Suprapubic skin (tissue), 4 donors: ENCODE measurements at places on chromosomes 6 and 20.

DNA sequence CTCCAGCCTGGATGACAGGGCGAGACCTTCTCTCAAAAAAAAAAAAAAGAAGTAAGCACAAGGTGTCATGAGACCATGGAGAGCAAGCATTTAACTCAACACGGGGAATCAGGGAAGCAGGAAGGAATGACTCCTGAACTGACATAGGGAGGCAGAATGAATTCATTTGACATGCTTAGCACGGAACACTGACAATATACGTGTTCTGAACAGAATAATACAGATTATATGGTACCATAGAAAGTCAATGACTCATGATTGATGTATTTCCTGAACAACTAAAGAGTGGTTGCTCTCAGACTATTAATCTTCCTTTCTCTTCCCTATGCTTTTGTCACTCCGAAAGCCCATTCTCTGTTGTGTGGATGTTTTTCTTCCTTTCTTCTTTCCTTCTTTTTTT is 20.7 kb upstream of the ASIP start:
- no peak for DNase-seq

GRCh38 chr6:134654751-134655150 is 295.1 kb downstream of the ALDH8A1 start:
- DNase-seq: no peak

DNA sequence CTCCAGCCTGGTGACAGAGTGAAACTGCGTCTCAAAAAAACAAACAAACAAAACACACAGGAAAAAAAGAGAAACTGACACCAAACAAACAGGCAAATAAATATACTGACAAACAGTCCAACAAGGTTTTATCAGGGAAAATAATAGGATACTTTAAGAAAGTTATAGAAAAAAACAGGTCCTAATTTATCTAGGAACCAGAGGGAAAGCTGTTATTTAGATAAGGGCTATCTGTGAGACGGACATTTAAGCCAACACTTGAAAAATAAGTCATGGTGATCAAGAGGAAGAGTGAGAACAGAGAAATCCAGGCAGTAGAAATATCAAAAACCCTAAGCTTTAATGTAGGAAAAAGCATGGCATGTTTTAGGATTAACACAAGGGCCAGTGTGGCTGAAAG is 68.9 kb downstream of the FAM217A start:
- no peak for DNase-seq

DNA sequence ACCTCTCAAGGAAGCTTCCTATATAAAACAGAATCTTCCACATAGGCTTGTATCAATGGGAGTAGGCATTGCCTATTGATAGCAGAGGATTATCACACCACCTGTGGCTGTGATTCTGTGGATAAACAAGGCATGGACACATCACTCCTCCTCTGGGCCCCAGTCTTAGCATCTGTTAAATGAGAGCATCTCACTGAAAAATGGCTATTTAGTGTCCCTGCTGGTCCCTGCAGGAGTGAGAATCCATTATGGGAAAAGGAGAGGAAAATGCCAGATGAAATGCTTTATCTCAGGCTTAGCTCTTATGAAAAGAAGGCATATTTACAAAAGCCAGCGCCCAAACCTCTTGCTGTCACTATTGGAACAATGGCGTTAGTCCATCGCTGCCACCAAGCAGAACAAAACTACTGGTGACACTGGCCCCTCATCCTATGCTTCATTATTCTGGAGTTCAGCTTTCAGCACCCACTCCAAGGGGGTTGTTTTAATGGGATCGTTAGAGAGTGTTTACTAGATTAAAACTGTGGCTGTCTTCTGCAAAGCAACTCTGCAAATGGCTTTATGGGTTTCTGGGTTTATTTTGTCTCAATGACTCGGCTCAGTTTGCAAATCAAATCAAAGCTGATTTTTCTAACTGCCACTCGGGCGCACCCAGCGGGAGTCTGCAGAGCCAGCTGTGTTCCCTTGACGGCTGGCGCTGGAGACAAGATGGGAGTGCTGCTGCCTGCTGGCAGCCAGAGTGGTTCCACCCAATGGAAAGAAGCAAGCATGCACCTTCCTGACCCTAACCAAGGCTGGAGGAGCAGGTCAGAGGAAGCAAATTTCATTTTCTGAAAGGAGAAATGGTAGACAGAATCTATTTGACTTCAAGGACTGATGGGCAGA is 658.8 kb upstream of the CHD6 start:
- DNase-seq: no peak

GRCh38 chr20:48604936-48605335 is 222.9 kb downstream of the PREX1 start:
- DNase-seq: peak; percentile 54

DNA sequence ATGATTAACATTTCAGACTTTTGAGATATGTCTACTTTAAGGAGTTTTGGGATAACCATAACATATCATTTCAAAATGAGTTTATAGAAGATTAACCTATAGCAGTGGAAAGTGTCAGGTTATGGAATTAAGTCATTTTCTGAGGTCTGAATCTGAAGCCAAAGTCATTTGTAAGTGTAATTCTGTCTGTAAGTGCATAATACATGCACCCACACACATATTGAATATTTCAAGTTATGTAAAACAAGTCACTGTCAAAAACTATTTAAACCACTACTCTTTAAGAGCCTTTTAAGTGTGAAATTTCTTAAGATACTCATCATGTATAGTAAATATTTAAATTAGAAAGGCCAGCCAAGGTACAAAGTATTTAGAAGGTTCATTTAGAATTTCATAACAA is 115.8 kb upstream of the HMGCLL1 start:
- DNase-seq: no peak

DNA sequence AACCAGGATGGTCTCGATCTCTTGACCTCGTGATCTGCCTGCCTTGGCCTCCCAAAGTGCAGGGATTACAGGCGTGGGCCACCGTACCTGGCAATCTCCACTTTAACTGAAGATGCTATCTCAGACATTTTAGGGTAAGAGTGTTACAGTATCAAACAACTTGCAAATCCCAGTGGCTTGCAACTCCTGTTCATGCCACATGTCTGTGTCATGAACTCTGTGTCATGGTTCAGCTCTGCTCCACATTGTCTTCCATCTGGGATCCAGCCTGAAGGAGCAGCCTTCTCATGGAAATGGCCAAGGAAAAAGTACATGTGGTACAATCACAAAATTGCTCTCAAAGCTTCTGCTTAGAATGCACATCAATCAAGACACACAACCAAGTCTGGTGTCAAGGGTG is 114.9 kb downstream of the MAP3K5 start:
- no peak for DNase-seq

DNA sequence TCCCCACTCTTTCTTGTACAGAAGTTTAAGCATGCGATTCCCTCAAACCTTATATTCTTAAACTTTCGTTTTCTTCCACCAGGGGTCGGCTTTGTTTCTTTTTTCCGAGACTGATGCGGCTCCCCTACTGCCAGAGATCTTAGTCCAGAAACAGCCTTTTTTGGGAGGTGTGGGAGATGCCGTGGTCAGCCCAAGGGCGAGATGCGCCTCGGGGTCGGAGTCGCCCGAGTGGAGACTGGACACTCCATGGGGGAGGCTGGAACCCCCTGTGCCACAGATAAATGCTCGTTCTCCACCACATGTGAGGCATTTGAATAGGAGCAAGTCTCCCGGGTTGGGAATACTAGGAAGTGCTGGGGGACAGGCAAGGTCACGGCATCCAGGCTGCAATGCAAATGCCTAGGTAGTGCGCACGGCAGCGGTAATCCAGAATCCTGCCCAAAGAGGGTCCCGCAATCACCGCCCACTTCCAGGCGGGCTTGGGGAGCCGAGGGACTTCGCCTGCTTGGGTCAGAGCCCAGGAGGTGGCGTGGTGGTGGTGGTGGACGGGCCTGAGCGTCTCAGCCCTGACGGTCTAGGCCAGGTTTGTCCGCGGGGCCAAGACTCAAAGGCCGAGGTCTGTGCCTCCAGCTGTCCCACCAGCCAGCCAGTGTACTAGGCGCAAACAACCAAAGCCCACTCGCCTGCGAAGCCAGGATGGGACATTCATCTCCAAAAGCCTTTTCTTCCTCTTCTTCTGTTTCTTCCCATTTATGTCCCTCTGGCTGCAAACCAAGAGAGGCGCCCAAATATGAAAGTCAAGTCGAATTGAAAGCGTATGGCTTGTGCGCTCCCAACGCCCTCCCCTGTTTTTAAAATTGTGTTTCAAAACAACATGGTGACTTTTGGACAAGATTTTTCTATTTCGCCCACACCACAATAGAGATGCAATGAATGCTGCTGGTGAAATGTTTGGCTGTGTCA is 39.3 kb upstream of the OSTM1 start:
- DNase-seq: no peak

DNA sequence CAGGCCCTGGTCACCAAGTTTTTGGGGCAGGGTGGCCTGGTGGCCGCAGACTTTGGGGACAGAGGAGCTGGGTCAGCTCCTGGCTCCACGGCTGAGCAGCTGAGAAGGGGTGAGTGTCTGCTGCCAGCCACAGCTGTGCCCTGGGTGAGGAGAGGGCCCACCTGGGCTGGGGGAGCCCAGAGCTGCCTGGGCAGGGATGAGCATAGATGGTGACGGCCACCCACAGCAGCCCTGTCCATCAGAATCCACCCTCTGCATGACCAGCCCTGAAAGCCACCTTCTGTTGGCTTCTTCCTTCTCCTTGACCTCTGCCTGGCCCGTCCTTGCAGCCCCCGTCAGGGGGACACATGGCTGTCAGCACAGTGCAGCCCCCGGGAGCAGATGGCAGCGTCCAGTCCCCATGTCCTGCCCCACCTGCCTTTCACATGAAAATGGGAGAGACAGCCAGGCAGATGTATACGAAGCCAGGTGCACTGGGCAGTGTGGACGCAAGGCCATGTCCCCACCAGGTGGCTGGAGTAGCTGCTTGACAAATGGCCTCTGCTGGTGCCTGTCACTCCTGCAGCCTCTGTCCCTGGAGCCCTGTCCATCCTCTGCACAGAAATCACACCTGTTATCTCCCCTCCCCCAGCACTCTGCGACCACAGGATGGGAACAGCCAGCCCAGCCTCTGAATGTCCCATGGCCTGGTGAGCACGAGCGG is 220.8 kb downstream of the PREX1 start:
- peak; percentile 36 for DNase-seq

DNA sequence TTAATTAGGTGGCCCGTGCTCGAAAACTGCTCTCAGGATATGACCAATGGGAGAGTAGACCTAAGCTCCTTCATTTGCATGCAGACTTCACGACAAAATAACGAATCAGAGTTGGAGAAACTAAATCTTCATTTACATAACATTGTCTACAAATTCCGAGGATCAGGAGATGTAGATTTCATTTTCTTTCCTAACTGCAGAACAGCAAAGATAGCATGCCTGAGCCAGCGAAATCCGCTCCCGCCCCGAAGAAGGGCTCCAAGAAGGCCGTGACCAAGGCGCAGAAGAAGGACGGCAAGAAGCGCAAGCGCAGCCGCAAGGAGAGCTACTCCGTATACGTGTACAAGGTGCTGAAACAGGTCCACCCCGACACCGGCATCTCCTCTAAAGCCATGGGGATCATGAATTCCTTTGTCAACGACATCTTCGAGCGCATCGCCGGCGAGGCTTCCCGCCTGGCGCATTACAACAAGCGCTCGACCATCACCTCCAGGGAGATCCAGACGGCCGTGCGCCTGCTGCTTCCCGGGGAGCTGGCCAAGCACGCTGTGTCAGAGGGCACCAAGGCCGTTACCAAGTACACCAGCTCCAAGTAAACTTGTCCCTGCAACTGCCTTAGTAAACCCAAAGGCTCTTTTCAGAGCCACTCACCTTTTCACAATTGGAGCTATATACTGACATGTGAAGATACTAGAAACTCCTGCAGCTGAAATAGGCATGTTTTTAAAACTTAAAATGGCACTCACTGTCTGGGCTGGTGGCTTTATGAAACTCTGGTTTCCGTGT is 96.5 kb downstream of the HFE start:
- DNase-seq: no peak

GRCh38 chr6:18596531-18596835 is 209.3 kb downstream of the RNF144B start:
- DNase-seq: no peak

GRCh38 chr6:48957781-48958180 is 505.3 kb downstream of the MMUT start:
- no peak for DNase-seq

DNA sequence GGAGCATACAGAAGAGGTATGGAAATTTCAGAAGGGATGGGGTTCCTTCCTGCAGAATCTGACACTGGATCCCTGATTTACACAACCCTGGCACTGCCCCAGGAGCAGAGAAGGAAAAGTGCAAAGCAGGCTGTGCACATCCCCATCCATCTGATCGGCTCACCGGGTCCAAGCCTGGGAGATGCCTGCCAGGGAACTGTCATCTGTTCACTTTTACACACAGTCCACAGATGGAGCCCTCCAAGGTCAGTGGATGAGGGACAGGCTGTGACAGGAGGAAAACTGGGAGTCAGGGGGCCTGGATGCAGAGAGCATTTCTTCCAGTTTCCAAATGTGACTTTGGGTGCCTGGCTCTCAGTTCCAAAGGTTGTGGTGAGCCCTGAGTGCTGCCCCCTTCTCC is 11.0 kb upstream of the SYNDIG1 start:
- no peak for DNase-seq

- no peak for DNase-seq
Measured at GRCh38 chr20:43843096-43843964, 71.3 kb upstream of the TOX2 start.

GRCh38 chr20:21312813-21313474 is 9.8 kb downstream of the XRN2 start:
- no peak for DNase-seq

DNA sequence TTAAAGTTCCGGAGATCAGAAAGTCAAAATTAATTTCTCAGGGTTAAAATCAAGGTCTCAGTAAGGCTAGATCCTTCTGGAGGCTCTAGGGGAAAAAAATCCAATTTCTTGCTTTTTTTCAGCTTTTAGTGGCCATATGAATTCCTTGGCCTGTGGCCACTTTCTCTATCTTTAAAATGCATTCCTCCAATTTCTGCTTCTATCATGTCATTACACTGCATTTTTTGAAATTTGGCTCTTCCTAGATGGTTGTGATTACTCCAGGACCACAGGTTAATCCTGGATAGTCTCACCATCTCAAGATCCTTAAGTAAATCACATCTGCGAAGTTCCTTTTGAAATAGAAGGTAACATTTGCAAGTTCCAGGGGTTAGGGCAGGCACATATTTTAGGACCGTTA is 1294.9 kb upstream of the CITED2 start:
- DNase-seq: no peak

DNA sequence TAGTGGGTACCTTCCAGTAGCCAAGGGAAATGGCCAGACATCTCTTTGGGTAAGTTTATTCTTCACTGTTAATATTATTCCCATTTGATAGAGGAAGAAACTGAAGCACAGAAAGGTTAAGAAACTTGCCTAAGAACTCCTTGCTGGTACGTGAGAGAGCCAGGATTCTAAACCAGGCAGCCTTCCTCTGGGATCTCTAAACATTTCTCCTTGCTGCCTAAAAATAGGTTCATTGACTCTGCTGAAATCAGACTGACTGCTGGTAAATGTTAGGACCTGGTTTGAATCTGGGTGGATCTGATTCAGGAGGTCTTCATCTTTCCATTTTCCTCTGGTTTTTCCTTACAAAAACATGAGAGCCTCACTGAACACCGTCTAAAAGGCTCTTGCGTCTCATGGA is 186.9 kb downstream of the AIG1 start:
- no peak for DNase-seq
